ENCODE measurements at places on chromosomes 12 and 14.

DNA sequence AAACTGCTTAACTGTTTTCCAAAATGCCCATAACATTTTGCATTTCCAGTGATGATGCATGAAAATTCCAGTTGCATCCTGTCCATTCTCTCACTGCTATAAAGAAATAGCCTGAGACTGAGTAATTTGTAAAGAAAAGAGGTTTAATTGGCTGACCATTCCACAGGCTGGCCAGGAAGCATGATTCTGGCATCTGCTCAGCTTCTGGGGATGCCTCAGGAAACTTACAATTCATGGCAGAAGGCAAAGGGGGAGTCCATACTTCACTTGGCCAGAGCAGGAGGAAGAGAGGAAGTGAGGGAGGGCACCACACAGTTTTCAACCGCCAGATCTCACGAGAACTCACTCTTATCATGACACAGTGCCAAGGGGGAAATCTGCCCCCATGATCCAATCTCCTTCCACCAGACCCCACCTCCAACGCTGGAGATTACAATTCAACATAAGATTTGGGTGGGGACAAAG is 18.2 kb upstream of the CLEC2D start:
- DNase-seq: no peak

GRCh38 chr12:42921741-42922504 is 332.4 kb upstream of the PRICKLE1 start:
- DNase-seq: no peak

DNA sequence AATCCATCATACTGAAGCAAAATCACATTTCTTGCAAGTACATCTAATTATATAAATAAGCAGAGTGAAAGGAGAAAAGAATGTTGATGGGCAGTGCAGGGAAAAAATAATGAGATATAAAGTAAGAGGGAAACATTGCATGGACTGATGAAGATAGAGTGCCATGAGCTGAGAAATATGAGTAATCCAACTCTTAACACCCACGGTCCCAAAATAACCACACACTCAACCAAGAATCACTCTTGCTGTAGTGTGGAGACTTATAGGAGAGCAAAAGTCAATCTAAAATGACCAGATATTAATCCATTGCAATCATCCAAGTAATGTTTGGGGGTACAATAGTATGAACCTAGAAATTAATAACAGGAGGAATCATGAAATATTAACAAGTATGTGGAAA is 40.2 kb downstream of the MYF5 start:
- DNase-seq: no peak

- peak; percentile 52 for DNase-seq
Measured at GRCh38 chr14:22715186-22715812, 51.2 kb upstream of the OXA1L start.

GRCh38 chr12:85186236-85186635 is 93.8 kb upstream of the ALX1 start:
- no peak for DNase-seq

- DNase-seq: no peak
Measured at GRCh38 chr14:56195704-56196103, 77.5 kb downstream of the PELI2 start.

GRCh38 chr14:75442642-75443041 is 14.8 kb downstream of the JDP2 start:
- no peak for DNase-seq

GRCh38 chr12:101166866-101167265 is 43.2 kb downstream of the SLC5A8 start:
- DNase-seq: no peak

- no peak for DNase-seq
Measured at GRCh38 chr12:45260104-45260815, 44.4 kb downstream of the ANO6 start.

DNA sequence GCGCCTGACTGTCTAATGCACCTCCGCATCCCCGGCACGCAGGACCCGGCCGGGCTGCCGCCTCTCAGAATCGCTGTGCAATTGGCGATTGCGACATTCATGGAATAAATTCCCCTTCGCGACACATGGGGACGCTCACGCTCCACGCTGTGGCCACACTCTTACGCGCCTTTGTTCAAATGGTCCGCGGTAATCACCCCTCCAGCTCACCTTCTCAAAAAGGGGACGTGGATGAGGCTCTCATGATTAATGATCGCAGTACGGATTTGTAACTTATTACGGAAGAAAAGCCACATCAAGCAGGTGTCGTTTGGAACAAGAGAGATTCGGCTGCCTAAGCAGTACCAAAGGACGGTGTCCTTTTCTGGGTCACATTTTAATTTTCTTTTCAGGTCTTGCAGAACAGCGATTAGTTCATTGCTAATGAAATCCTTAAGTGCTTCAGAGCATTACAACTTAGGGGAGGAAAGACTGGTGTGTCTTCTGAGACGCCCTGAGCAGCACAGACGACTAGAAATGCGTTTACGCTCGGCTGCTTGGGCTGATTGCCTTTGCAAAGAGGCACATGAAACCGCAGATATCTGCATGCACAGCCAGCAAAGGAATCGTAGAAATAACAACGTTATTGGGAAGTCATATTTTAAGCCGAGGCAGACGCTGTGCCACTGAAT is 37.3 kb upstream of the ADGRD1 start:
- DNase-seq: no peak

DNA sequence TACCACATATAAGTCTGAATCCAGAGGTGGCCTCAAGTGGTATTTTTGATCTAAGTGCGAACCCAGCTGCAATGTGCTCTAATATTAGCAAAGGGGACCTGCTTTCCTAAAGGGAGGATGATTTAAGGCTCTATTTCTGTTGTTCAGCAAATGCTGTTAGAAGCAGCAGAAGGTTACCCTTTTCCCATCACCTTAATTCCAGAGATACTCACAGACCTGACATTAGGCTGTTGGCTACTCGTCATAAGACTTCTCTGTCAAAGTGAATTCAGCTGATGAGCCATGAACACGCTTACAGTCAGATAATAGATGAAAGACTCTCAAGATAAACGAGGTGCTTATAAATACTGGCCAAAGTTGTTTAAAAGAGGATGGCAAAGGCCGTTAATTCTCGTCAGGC is 308.7 kb upstream of the DDHD1 start:
- no peak for DNase-seq

- peak; percentile 47 for DNase-seq
Measured at GRCh38 chr12:51886021-51886710, 1.7 kb upstream of the ANKRD33 start.

- DNase-seq: no peak
Measured at GRCh38 chr14:105503296-105503640, 12.2 kb downstream of the TEDC1 start.

GRCh38 chr14:33709283-33709682 is 241.6 kb downstream of the EGLN3 start:
- no peak for DNase-seq

DNA sequence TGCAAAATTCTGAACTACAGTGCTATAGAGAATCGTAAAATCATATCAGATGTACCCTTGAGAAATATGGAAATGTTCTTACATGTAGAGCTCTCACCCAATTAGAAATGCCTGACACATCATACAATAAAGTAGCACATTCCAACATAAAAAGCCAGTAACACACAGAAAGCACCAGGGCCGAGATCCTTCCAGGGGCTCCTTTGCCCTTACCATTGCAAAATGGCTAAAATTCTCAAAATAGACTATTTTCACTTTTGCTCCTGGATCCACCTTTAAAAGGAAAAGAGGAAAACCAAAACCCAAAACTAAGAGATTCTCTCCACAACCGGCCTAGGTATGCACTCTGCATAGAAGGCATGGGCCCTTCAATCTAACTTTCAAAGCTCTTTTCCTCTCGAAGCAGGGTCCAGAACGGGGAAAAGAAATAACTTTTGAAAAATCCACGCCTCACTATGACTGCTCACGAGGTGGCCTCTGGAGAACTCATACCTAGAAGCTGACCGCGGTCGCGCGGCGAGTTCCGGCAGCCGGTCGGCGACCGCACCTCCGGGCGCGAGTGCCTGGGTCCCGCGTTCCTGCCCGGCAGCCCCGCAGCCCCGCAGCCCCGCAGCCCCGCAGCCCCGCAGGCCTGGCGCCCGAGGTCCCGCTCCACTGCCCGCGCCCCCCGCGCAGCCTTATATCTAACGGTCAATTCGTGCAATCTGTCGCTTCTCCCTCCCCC is 2.7 kb downstream of the OTX2 start:
- DNase-seq: no peak

DNA sequence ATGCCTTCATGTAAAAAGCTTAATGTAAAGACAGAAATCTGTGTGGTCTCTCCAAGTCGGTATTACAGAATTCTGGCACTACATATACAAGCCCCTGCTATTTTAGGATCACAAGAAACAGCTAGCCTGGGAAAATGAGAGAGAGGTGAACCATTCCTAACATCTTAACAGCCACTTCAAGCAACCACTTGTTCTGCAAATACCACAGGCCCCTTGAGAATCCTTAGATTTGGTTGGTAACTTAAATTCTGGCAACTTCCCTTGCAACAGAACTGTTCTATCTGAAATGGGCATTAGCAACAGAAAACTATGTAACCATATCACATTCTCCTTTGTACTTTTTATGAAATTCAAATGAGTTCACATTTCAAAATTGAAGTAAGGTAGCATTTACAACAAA is 68.5 kb downstream of the SPPL3 start:
- DNase-seq: no peak

DNA sequence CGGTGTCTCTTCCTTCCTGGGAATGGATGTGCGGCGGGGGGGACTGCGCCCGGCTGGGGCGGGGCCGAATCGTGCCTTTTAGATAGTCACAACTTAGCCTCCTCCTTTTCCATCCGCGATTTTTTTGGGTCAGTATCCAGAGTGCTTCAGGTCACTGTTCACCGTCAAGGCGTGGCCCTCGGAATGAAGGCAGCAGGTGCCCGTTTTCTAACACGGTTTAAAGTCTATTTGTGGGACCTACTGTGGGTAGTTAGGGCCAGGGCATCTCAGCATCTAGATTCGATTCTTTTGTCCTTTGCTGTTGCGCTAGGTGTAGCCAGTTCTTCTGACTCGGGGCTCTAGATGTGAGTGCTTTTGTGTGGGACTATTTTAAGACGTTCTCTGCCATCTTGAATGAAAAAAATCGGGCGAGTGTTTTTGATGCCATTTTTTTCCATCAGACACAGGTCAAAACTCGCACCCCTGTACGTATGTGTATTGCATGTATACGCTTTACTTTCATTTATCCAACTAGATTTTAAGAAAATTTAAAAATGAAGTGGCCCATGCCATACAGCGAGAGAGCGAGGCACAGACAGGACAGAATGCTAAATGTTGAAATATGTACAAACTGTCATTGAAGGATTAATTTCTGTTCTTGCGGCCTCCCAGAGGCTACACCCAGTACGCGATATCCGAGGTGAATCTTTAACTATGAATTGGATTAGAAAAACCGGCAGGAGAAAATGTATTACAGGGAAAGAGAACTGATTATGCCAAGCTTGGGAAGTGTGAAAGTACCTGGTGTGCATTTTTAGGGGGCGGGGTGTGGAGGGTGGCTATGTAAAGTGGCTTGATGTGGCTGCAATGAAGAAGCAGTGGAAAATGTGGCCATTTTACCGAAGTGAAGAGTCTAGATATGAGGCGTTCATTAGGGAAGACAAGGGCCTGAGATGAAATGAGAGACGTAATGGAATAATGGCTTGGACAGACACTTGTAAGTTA is 835 bp downstream of the VEZT start:
- DNase-seq: peak; percentile 15

DNA sequence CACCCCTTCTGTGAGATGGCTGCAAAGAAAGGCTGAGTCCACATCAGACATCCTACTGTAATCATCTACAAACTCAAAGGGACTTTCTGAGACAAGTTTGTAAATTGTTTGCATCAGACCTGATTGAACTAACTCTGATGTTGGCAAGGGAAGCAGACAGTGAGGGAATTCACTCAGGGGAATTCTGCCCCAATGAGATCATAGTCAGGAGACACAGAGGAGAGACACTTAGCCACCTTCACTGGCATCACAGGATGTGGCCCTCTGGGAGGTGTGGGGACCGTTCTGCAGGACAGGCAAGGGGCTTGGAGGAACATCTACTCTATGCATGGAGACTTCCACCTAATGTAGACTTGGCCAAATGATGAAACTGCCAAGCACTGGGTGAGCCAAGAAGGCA is 70.7 kb upstream of the DDX11 start:
- no peak for DNase-seq

DNA sequence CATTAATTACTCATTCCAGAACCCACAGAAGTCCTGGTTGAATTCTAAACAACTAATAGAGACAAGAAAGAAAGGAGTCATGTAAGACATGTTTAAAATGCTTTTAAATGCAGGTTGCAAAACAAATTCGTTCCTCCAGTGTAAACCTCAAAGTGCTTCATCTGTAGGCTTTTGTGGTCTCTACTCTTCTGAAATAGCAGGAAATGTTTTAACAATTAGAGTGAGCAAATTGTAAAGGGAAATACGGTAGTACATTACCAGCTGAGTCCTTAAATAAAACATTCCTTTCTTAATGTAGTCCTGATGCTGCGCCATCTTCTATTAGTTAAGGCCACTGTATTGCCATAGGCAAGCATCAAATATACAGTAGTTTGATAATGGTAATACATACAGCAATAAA is 1934.2 kb upstream of the SEL1L start:
- DNase-seq: no peak

GRCh38 chr12:65330331-65330730 is 51.8 kb downstream of the MSRB3 start:
- no peak for DNase-seq

GRCh38 chr12:28799348-28799747 is 349.7 kb upstream of the FAR2 start:
- DNase-seq: no peak

DNA sequence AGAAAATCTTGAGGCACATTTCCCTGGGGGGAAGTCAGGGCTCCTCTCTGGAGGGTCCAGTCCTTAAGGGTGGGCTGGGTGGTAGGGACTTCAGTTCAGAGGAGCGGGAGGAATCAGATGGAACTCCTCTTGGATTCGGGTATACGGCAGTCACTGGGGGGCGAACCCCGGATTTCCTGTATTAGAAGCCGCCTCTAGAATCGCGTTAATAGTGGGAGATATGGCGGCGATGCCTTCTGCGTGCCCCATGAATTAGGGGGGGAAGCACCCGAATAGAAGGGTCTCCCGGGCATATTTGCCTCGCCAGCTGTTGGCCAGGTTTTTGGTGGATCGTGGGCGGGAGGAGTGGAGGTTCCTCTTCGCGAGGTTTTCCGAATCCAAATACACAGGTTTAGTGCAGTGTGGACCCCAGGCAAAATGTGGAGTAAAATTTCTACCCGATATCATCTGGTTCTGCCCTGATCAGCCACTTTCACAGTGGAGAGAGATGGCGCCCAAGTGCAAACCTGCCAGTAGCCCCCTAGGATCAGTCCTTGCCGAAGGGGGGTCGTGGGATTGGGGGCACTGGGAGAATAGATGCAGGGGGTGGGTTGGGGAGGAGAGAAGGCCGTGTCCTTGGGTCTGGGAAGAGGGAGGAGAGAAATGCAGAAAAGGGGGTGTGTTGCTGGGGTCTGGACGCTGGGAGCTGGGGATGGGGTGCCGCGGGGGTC is 628 bp downstream of the MEG3 start:
- DNase-seq: no peak

DNA sequence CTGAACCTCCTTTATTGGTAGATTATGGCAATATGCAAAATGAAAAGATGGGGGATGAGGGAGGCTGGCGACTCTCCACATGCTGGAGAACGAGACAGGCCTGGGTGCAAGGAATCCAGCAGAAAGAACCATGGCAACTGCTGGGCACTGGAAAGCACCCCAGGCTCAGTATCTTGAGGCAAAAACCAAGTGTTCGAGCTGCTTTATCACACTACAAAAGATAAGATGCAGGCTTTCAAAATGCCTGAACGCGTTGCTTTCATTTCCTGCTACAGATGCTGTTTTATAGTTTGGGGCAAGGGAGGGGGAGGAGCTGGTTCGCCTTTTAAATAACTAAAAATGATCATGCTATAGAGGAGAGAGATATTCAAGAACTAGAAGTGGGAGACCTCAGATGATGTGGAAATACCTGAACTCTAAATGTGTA is 38.9 kb downstream of the NIN start:
- DNase-seq: no peak
